ENCODE measurements at places on chromosomes 3 and 15.
A peak's percentile ranks its signal among the peaks of the same experiment; 100 is the strongest.

DNA sequence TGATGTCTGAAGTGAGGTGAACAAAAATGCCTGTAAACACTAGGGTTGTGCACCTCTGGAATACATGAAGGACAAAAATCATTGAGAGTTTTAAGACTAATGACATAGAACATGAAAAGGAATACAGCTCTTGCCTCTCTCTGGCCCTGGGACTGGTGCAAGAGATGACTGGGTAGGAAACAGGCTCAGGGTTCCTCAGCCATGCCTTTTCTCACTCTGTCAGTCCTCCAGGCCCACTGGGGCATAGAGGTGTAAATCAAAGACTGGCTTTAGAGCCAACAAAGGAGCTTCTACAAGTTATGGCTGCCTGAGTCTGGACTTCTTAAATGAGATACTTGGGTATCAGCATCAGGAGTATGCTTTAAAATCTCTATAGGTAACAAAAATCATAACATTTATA, 554.7 kb upstream of the KCNMB2 start:
- DNase-seq: no peak

- peak; percentile 3 for DNase-seq
These were observed 33.0 kb upstream of the PLSCR4 start for GRCh38 chr3:146283781-146284445.

GRCh38 chr3:101256511-101256910, 63.9 kb downstream of the IMPG2 start:
- no peak for DNase-seq

DNA sequence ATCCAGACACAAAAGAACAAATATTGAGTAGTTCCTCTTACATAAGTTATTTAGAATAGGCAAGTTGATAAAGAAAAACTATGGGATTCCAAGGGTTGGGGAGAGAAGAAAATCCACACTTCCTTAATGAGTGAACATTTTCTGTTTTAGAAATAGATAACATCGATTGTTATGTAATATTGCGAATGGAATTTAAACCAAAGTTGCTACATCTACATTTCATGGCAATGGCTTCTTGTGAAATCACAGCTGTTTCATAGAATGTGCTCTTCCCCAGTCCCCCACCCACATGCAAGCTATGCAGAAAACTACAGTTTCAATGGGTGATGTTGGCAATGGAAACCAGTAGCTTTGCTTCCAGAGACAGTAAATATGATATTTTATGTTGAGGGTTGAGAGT, 1639.5 kb downstream of the SI start:
- DNase-seq: no peak

- DNase-seq: peak; percentile 69
These were observed 358.1 kb downstream of the MECOM start for GRCh38 chr3:169305460-169305859.

DNA sequence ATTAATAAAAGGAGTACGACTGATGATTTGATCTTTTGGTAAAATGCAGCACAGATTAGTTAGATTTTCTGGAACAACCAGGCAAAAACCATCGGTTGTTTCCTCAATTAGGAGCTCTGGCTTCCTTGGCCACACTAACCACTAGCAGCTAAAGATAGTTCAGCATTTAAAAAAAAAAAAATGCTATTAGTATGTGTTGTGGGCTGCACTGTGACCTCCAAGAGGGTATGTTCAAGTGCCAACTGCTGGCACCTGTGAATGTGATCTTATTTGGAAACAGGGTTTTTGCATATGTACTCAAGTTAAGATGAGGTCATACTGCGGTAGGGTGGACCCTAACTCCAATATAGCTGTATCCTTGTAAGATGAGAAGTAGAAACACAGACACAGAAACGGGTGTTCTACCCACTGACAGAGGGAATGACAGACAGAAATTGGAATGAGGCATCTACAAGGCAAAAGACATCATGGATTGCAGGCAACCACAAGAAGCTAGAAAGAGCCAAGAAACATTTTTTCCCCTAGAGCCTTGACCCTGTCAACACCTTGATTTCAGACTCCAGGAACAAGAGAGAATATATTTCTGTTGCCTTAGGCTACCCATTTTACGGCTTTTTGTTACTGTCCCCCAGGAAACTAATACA, 534.6 kb upstream of the ROBO2 start:
- no peak for DNase-seq

DNA sequence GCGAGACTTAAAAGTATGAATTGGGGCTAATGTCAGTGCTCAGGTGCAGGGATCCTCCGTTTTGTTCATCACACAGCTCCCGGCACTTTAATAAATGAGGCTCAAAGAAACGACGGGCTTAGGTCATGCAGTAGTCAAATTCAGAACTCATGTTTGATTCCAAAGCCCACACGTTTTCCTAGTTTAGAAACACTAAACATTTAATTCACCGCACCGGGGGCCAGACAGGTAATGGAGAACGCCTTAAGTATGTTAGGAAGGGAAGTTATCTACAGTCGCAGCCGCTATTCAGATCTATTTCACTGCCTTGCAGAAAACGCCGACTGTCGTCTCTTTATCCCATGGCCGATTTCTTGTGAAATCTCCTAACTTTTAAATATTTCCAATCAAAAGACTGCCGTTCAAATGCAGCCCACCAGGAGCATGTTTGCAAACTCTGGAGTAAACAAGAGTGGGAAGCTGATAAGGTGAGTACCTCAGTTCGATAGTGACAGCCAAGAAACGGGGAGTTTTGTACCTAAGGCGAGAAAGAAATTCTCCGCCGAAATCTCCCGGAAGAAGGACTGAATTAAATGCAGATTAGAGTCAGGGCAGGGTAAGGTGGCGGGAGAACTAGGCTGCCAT, 569 bp downstream of the HIGD2B start:
- no peak for DNase-seq

DNA sequence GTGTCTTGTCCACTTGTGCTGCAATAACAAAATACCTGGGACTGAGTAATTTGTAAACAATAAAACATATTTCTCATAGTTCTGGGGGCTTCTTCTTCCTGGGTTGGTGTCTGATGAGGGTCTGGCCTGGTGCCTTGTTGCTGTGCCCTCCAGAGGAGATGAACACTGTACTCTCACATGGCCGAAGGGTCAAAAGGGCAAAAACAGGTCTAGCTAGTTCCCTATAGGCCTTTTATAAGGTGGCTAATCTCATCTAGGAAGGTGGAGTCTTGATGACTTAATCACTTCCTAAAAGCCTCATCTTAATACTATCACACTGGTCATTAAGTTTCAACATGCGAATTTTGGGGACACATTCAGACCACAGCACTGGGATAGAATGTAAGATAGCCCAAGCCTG, 228.4 kb downstream of the TLE3 start:
- DNase-seq: no peak

GRCh38 chr3:118808723-118809122, 225.9 kb downstream of the IGSF11 start:
- DNase-seq: no peak

Measured in HuH-7 (cell line).